Spinal cord (tissue), 10 donors: ENCODE measurements at places on chromosomes 16 and 17. TPM values are rescaled to one million over a fixed set of nuclear protein-coding genes. Genes with fewer than 3 reads are reported as not detected.

Gene SLC5A10
- not detected for total RNA-seq

Gene HSD3B7
- total RNA-seq = 9.2 TPM

Gene ASGR1
- total RNA-seq = 8.2 TPM

Gene CRYM
- total RNA-seq = 22.2 TPM

Gene IL17C
- total RNA-seq = not detected

Gene TNFSF13
- 4.9 TPM for total RNA-seq

Gene PRAC2
- total RNA-seq = not detected
